ENCODE measurements at places on chromosomes 5 and 9. TPM values are rescaled to one million over a fixed set of nuclear protein-coding genes. Genes with fewer than 3 reads are reported as not detected.

LCN6 gene
- total RNA-seq, result not detected

EQTN gene
- 1.1 TPM for total RNA-seq

UGT3A2 gene
- not detected for total RNA-seq

TLX3 gene
- total RNA-seq, result not detected

GPX8 gene
- total RNA-seq, result 4.0 TPM

HAVCR1 gene
- 0.60 TPM for total RNA-seq

OBP2B gene
- total RNA-seq, result not detected

SLC6A7 gene
- 19.5 TPM for total RNA-seq

BARHL1 gene
- total RNA-seq, result not detected

EIF4E1B gene
- total RNA-seq, result not detected

PTGES gene
- total RNA-seq, result 11.0 TPM

C9orf72 gene
- total RNA-seq, result 31.0 TPM

DNA sequence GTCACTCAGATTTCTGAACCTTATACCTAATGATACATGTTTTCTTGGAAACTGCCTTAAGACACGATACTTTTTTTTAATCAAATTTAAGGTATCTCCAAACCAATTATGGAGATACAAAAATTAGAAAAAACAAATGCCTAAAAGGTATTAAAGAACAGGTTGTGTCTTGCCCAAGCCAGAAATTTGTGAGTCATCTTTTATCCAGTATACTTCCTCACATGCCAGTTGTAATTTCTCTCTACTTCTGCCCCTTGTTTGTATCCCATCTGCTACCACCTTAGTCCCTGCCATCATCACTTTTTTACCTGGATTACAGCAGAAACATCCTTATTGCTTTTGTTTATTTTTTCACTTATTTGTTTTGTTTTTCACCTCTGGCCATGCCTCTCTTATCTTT lies 571.2 kb upstream of the DAB2 start:
- no peak for DNase-seq

GRCh38 chr9:129165198-129165597 lies 12.9 kb downstream of the IER5L start:
- DNase-seq, result no peak

- peak; percentile 73 for DNase-seq
Measured at GRCh38 chr5:135466178-135467050, 14.3 kb upstream of the TIFAB start.

DNA sequence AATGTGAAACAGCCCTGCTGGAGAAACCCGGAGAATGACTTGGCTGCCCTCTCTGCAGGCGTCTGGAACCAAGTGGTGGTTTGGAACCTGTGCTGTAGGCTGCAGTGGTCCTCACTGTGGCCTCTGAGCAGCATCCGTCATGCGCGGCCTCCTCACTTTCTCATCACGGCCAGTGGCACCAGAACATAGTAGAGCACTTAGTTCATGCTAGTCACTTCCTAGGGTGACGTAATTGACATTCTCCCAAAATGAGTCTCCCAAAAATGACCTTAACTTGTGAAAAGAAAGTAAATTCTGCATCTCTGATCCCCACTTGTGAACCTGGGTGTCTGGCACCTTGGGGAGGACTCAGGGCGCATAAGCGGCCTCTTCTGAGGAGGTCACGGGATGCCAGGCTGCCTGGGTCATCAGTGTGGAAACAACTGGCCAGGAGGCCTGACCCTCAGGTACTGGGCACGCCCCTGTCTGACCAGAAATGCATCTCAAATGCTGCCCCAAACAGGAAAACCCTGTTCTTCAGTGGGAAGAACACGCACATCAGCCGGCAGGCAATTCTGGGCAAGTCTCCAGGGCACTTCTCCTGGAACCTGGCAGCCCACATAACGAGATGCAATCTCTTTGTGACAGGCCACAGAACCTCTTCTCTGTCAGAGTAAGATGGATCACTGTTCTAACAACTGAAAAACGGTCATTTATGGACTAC lies 36.6 kb upstream of the SPTLC1 start:
- no peak for DNase-seq

DNA sequence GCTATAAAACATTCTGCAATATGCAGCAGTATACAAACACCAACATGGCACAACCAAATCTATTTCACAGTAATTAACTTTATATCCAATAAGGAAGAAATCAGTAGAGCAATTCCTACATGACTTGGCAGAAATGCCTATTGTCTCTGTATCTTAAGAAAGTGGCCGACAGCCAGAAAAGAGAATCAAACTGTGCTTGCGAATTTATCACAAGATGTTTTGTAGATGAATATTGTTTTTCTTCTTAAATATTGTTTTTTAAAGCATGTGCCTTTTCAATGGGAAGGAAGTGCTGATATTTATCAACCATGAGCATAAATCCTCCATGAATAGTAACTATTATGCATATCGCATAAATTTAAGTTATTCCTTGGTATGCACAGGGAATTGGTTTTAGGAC lies 501.7 kb upstream of the DMAC1 start:
- DNase-seq, result no peak

DNA sequence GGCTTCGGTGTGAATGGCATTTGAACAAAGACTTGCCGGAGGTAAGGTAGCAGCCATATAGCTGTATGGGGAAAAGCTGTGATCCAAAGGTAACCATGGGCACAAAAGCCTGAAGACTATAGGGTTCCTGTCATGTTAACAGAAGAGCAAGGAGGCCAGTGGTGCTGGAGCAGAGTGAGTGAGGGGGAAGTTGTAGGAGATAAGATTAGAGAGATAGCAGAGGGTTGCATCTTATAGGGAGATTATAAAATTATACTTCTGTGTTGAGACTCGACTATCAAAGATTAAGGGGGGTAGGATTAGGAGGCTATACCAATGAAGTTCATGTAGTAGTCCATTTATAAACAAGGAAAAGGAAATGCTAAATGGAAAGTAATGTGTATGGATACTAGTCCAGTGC lies 3.3 kb downstream of the NCBP1 start:
- no peak for DNase-seq

DNA sequence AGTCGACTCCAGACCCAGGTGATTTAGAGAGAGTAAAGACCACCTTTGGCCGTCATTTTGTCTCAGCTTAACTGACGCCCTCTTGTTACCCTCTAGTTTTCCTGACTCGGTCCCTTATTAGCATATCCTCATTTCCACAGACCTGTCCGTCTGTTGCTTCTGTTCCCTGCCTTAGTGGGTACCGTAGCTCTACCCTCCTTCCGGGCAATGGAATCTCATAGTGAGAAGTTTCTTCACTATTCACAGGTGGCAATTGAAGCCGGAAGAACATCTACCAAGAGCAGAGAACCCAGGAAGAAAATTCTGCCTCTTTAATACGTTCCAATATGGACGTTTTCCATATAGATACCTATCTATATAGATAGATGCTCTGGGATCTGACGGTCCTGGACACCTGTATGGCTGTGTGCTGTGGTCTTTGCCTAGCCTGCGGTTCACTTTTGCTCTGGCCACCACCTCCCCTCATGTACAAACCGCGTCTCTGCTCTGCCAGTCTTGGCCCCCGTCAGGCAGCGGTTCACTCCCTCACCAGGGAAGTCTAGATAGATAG lies 652 bp upstream of the TMEM161B start:
- DNase-seq, result peak; percentile 9

GRCh38 chr5:145846081-145846480 lies 10.9 kb upstream of the PRELID2 start:
- DNase-seq, result no peak

DNA sequence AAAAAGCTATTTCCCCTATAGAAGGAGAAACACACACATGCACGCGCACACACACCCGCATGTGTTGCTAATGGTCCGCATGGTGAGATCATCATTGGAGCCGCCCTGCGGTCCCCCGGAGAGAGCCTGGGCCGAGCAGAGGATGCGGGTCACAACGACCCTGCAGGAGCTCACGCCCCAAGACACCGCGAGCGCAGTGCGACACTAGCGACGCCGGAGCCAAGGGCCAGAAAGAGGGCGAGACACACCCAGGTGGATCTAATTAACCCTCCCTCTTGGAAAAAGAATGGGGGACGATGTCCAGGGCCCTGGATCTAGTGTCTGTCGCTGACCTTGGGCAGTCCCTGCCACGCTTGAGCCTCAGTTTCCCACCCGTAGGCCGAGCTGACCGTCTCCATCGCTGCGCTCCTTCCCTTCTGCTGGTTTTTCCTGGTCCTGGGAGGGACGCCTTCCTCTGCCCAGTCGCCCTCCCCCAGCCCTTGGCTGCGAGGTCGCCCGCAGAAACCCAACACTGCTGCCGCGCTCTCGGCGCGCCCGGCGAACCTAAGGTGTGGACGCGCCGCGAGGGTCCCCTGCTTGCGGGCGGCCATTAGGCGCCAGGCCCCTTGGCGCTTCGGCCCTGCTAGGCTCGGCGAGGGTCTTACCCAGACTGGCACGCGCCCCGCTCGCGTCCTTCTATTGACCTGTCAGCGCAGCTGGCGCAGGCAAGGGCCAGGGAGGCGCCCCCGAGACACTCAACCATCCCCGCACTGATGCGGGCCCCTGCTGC lies 47.5 kb upstream of the RNF20 start:
- DNase-seq, result peak; percentile 67

- peak; percentile 87 for DNase-seq
Measured at GRCh38 chr5:132422720-132423437, 53.4 kb downstream of the SLC22A5 start.

DNA sequence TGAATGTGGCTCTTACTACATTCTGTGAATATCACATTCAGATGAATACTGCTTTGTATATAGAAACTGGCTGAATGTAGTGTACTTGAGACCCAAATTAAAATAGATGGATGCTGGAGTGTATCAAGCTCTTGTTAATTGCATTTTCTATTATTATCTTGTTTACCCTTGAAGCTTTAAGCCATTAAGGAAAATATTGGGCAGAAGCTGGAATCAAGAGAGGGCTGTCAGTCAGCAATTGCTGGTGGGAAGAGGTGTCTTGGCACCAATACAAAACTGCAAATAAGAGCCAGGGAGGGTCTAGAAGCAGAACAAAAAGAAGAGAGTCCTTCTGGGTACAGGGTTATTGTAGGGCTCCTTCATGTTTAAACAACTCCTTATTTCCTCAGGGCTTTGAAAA lies 38.8 kb downstream of the MUSK start:
- no peak for DNase-seq

DNA sequence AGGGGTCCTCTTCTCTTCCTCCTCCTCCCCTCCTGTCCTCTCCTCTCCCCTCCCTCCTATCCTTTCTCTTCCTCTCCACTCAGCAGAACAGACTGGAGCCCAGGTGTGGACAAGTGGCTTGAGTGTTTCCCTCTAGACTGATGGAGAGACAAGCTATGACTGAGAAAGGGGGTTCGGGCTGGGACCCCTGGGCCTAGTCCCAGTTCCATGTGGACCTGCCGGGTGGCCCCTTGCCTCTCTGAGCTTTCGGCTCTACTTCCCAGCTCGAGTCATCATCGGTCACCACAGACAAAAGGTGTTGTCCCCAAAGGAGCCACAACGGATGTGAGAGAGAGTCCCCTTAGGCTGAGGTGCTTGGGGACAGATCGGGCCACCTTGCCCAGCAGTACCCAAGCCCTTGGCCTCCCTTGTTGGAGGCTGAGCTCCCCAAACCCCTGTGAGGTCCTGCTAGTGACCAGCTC lies 3.4 kb upstream of the RXRA start:
- DNase-seq, result peak; percentile 8

- peak; percentile 67 for DNase-seq
Measured at GRCh38 chr9:68685770-68686169, 19.3 kb upstream of the PIP5K1B start.

DNA sequence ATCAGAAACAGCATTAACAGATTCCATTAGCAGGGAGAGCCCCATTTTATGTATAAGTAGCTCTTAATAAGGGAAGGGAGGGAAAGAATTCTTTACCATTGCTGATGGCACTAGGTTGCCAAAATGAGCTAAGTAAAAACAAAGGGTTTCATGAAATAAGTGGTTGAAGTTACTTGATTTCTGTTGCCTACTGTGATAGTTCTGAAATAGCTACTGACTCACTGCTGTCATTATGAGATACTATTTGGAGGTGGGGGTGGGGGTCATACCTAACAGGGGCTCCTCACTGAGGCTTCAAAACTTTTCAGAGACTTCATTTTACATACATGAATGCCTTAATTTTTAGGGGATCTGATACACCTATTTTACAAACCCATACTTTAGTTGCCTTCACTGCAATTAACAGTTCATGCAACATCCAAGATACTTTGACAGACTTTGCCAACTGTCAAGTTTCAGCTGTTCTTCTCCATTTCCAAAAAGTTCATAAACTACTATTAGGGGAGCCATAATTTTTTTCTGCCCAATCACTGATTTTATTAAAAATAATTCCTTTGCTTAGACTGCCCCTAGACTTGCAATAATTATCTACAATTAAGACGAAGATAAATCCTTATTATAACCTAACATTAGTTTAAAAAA lies 4.6 kb downstream of the HOMER1 start:
- DNase-seq, result no peak

- no peak for DNase-seq
Measured at GRCh38 chr5:21773456-21773855, 1079.7 kb downstream of the CDH12 start.

DNA sequence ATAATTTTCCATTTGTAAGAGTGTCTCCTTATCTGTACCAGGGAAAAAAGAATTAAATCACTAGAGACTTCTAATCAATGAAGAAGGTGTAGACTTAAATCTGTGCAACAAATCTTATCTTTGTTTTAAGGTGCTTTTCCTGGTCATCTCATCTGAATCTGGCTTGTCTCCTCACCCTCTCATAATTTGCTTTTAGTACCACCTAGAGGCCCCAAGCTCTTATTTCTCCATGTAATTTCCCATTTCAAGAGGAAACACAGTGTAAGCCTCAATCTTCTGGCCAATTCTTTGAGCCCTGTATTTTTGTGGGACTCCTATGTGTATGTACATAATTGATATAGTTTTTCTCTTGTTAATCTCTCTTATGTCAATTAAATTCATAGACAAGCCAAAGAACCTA lies 1975.3 kb upstream of the CDH6 start:
- no peak for DNase-seq
